Lower lobe of right lung (tissue), 2 donors: ENCODE measurements at places on chromosomes 5 and 9. TPM values are rescaled to one million over a fixed set of nuclear protein-coding genes. Genes with fewer than 3 reads are reported as not detected.

ORM2 gene
- total RNA-seq = 3.1 TPM

S1PR3 gene
- total RNA-seq = 10.0 TPM

- DNase-seq = peak; percentile 39
- no peak overlapping the region for H3K27ac ChIP-seq
- no peaks in the 10 kb centered on the region for H3K4me1 ChIP-seq
- H3K36me3 ChIP-seq = peaks cover 42% of the 10 kb centered on the region
- no peaks in the 10 kb centered on the region for H3K27me3 ChIP-seq
Measured at GRCh38 chr9:93677048-93677571, 100.7 kb downstream of the PHF2 start.

GRCh38 chr5:85651731-85652130, 966.0 kb upstream of the COX7C start:
- no peaks in the 10 kb centered on the region for H3K4me1 ChIP-seq
- no peaks in the 10 kb centered on the region for H3K27me3 ChIP-seq

DNA sequence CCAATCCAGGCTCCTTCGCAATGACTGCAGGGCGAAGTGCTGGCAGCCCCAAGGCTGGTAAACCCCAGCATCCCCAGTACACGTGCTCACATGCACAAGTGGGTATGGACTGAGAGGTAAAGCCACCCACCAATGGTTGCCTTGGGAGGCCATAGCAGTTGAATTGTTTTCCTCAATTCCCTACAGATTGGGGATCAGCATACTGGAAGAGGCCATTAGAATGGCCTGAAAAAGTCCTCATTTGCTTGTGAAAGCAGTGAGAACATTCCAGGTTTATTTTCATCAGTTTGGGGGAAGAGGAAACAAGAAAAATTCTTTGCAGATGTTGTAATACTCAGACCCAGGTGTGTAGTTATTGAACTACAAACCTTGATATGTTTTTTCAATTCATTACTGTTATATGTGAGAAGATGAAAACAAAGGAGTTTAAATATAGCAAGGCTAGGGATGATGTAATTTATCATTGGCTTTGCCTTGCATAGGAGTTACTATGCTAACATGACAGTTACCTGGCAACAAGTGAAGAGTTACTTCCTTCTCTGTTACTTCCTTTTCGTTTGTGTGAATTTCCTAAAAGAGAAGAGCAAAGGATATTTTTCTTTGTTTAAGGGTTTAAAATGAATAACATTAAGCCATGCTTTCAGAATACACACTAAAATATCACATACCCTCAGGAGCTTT, 36.4 kb downstream of the MTMR12 start:
- peaks cover 32% of the 10 kb centered on the region for H3K4me1 ChIP-seq
- no peak for DNase-seq
- H3K4me3 ChIP-seq = no peak overlapping the region

DNA sequence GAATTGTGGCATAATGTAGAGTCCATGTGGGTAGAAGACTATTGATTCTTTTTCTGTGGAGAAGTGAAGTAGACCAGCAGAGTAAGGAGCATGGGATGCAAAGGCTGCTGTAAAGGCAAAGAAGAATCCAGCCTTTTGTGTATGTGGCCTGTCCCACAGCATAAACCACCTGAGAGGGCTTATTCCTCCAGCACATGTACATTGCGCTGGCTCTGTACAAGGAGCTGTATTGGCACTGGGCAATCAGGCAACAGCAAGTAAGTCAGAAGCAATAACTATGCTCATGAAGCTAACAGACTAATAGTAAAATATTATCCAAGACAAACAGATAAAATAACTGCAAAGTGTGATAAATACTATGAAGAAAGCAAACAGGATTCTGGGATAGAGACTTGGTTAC, 86.2 kb downstream of the LURAP1L start:
- no peaks in the 10 kb centered on the region for H3K4me1 ChIP-seq
- H3K27ac ChIP-seq = no peak overlapping the region
- H3K27me3 ChIP-seq = no peaks in the 10 kb centered on the region

GRCh38 chr5:125186911-125187375, 440.5 kb upstream of the ZNF608 start:
- DNase-seq = no peak
- H3K36me3 ChIP-seq = no peaks in the 10 kb centered on the region
- no peak overlapping the region for H3K4me3 ChIP-seq
- no peaks in the 10 kb centered on the region for H3K4me1 ChIP-seq
- H3K27me3 ChIP-seq = no peaks in the 10 kb centered on the region

DNA sequence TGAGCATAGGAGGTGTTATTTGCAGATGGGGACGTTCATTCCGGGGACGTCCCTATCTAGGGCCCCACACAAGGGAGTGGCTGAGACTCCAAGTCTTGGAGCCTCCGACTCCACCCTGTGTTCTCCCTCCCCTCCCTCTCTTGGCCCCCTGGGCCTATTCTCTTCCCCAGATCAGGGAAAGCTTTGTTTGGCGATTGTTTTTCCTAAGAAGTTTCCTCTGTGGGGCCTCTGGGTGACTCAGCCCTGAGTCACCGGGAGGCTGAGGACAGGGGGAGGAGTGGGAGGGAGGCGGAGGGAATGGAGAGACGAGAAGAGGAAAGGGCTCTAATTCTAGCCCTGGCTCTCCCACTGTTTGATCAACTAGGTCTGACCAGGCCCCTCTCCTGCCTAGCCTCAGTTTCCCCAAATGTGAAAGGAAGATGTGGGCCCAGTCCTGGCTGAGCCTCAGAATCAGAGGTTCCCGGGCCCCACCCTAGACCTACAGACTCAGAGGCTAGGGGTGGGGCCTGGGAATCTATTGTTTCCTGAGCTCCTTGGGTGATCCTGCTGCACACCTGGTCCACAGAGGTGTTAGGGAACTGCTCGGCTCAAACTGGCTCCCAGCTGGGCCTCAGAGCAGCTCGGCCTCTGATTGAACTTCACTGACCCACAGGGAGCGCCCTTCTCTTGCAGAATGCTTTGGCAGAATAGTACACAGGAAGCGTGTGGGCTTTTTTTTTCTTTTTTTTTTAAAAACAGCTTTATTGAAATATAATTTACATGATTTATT, 19.2 kb downstream of the GSN start:
- peak; percentile 78 for DNase-seq
- peak overlapping the region; percentile 30 for H3K4me3 ChIP-seq
- peaks cover 80% of the 10 kb centered on the region for H3K4me1 ChIP-seq

DNA sequence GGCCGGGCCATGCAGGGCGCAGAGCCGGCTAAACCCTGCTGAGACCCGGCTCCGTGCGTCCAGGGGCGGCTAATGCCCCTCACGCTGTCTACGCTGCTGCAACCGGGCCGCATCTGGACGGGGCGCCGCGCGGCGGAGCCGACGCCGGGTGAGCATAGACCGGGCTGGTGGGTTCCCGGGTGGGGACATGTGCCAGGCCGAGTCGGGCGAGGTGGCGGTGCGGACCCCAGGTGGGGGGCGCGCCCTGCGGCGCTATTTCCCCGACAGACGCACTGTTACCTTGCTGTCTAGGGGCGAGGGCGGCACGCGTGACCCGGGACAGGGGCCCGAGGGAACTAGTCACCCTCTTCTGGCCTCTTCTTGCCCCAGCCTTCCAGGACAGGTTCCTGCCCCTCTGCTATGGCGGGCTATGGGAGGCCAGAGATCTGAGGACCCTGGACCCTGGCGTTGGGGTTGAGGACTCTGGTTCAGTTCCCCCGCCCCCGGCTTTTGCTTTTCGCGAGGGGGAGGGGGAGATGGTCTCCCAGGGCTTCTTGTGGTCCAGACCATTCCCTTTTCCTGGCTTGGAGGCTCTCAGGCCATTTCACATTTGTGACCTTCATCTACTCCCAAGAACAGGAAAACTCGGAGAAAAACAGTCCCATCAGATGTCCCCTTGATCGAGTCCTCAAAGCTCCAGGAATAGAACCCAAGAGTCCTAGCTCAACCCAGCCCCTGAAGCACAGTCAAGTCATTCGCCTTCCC, 536 bp downstream of the SLC27A4 start:
- peaks cover 15% of the 10 kb centered on the region for H3K4me1 ChIP-seq
- no peak for DNase-seq
- H3K4me3 ChIP-seq = peak overlapping the region; percentile 93
- H3K36me3 ChIP-seq = peaks cover 30% of the 10 kb centered on the region
- H3K27me3 ChIP-seq = no peaks in the 10 kb centered on the region
- peak overlapping the region; percentile 82 for H3K27ac ChIP-seq
